ENCODE measurements at places on chromosomes 12 and 14. TPM values are rescaled to one million over a fixed set of nuclear protein-coding genes. Genes with fewer than 3 reads are reported as not detected.
A peak's percentile ranks its signal among the peaks of the same experiment; 100 is the strongest.

DNA sequence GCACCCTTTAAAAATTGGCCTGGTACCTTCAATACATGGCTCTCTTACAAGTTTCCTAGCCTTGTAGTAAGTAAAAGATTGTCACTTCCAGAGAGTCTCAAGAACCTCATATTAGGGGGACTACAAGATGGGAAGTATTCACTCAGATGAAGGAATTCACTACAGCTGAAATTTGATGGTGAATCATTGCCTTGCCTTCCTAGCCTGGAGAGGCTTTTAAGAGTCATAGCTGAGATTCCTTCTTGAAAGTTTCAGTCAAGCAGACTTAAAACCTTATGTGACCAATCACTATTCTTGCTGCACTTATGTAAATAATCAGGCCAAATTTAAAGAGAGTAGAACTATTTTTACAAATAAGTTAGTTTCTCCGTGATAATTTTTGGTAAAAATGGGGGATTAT lies 451.6 kb downstream of the TRHDE start:
- no peak for DNase-seq

- no peak for DNase-seq
These were observed 2.3 kb downstream of the TMED10 start for GRCh38 chr14:75174066-75174465.

- DNase-seq = no peak
These were observed 13.1 kb upstream of the TMTC1 start for GRCh38 chr12:29796823-29797263.

DNA sequence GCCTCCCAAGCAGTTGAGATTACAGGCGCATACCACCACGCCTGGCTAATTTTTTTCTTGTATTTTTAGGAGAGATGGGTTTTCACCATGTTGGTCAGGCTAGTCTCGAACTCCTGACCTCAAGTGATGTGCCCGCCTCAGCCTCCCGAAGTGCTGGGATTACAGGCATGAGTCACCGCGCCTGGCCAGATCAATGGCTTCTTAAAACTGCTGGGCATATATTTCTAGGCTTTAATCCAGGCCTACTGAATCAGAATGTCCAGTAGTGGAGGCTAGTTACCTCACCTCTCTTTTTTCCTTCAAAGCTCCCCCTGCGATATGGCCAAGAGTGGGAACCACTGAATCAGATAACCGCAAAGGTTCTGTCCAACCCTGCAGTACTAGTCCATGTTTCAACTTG lies 17.1 kb downstream of the POU6F1 start:
- no peak for DNase-seq

DNA sequence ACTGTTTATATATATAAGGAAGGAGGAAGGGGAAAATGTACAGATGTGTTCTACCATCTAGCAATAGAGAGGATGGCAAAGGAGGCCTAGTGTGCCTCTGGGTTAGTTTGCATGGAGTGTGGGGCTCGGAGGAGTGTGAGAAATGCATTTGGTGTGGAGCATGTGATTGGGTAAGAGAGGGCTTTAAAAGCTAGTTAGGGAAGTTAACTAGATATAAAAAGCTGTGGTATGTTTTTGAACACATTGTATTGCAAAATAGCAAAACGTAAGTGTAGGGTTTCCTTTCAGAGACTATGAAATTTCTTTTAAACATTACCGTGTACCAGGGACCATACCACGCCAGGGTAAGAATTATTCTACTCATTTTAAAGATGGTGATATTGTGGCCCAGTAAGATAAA lies 53.3 kb upstream of the STXBP6 start:
- DNase-seq = no peak

- DNase-seq = no peak
These were observed 150.6 kb downstream of the BCL11B start for GRCh38 chr14:99121319-99121875.

DNA sequence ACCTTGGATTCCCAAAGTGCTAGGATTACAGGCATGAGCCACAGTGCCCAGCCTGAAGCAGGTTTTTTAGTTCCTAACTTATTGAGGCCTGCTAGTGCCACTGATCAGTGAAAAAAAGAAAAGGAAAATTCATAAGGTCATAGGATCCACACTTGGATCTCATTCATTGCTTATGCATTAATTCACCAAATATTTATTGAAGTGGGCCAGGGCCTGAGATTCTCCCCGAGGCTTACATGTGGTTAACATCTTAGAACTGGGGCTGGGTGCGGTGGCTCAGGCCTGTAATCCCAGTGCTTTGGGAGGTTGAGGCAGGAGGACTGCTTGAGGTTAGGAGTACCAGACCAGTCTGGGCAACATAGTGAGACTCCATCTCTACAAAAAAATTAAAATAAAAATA lies 29.5 kb upstream of the MAP1LC3B2 start:
- DNase-seq = no peak

- no peak for DNase-seq
These were observed 10.8 kb downstream of the KRT71 start for GRCh38 chr12:52542157-52542556.

- no peak for DNase-seq
These were observed 6.7 kb upstream of the STON2 start for GRCh38 chr14:81406863-81407262.

DNA sequence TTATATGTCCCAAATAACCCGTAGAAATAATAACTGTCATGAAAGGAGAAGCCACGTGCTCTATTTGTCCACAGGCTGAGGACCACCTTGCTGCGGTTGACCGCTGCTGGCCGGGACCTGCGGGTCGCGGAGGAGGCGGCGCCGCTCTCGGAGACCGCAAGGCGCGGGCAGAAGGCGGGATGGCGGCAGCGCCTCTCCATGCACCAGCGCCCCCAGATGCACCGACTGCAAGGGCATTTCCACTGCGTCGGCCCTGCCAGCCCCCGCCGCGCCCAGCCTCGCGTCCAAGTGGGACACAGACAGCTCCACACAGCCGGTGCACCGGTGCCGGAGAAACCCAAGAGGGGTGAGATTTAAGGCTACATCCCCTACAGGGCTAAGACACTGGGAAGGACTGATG lies 21.0 kb downstream of the RPGRIP1 start:
- peak; percentile 36 for DNase-seq

DNA sequence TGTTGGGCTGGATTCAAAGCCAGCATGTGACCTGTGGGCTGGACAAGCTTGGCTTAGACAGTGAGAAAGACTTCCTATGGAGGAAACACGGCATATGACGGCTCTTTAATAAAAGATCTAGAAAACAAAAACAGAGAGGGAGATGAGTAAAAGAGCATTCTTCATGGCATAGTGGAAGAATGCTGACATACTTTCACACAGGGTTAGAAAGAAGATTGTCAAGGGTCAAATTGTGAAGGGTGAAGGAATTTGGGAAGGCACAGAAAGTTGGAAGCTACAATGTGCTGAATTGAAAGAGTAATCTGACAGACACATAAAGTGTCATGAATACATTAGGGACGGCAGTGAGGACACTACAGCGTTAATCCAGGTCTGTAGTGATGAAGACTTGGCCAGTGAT lies 63.4 kb downstream of the GALNT4 start:
- DNase-seq = no peak

GRCh38 chr12:98786653-98787052 lies 141.6 kb downstream of the APAF1 start:
- DNase-seq = no peak

GRCh38 chr12:93336291-93336741 lies 41.4 kb upstream of the NUDT4 start:
- no peak for DNase-seq

RD3L gene
- total RNA-seq = not detected

CLEC9A gene
- total RNA-seq = not detected

CLEC4C gene
- total RNA-seq = not detected

KRT2 gene
- total RNA-seq = not detected

SERPINA6 gene
- total RNA-seq = not detected

DNAJC22 gene
- total RNA-seq = not detected

Measured in activated naive CD8-positive, alpha-beta T cell treated with anti-CD3 and anti-CD28 coated beads for 36 hours (primary cell).